ENCODE measurements at places on chromosomes 3 and 15.

GRCh38 chr15:31340047-31340446 is 13.4 kb downstream of the KLF13 start:
- DNase-seq: no peak

GRCh38 chr3:111608383-111608782 is 13.2 kb upstream of the ZBED2 start:
- DNase-seq: no peak

- no peak for DNase-seq
Measured at GRCh38 chr3:72018343-72018984, 233.5 kb upstream of the PROK2 start.

DNA sequence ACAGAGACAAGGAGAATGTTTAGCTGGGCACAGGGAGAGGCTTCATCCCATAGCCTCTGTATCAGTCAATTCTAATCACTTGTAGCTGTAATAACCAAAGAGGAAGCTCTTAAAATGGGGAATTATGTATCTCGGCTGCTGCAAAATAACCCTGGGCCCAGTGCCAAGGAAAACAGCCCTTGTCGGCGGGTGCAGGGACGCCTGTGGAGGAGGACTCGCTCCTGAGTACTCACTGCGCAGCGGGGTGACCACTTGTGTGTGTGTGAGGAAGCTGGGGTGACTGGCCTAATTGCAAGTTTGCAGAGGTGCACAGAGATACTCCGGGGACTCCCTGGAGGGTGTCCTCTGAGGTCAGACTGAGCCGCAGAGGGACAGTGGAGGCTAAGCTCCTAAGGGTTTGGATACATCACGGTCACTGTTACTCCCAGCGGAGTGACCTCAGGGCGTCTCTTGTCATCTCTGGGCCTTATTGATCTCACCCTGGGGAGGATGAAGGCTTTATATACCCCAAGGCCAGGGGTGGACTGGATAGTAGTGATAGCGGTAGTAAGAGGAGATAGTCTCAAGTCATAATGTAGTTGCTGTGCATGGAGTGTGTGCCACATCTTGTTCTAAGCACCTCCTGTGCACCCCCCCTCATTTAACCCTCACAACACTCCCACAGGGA is 37.2 kb downstream of the SLC6A6 start:
- no peak for DNase-seq

DNA sequence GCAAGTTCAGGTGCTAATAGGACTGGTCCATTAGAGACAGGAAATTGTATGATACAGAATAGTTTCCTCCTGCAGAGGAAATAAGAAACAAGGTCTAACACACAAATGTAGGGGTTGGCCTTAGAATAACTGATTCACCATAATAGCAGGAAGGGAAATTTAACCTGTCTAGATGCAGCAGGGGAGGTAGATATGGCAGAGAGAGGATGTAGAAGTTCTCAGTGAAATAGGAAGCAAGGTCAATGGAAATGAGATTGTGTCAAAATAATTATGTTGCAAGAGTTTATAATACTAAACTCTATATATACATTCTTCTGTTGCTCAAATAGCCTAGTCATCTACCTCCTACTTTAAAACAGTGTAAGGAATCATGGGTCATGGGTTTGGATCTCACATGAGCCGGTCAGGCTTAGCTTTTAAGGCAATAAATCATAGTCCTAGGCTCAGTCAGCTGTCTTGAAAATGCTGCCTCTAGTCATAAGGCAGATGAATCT is 17.0 kb downstream of the BCL2A1 start:
- no peak for DNase-seq

DNA sequence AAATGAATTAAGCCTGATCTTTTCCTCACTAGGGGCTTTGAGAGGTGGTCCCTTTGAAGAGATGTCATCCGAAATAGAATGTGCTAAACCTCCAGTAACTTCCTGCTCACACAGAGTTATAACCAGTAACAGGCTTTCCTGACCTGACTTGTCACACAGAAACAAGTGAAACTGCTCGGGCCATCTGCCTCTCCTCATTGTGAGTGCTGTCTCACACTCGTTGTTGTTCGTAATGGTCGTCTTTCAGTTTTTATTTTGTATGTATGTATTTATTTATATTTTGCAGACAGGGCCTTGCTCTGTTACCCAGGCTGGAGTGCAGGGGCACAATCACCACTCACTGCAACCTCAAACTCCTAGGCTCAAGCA is 24.0 kb downstream of the ACSBG1 start:
- no peak for DNase-seq

GRCh38 chr15:34179234-34179633 is 30.7 kb downstream of the KATNBL1 start:
- DNase-seq: no peak

Data from stimulated activated CD8-positive, alpha-beta memory T cell treated with anti-CD3 and anti-CD28 coated beads, Interleukin-7, amount 100 ng/mL, for 1 hour (primary cell).